ENCODE measurements at places on chromosomes 1 and 21.

- no peak for DNase-seq
Measured at GRCh38 chr1:153365696-153366095, 8.0 kb downstream of the S100A9 start.

- no peak for DNase-seq
Measured at GRCh38 chr1:74713849-74714248, 19.0 kb downstream of the CRYZ start.

- DNase-seq: no peak
Measured at GRCh38 chr1:11482198-11482597, 3.2 kb downstream of the DISP3 start.

- DNase-seq: no peak
Measured at GRCh38 chr1:180248176-180248575, 18.1 kb downstream of the LHX4 start.

DNA sequence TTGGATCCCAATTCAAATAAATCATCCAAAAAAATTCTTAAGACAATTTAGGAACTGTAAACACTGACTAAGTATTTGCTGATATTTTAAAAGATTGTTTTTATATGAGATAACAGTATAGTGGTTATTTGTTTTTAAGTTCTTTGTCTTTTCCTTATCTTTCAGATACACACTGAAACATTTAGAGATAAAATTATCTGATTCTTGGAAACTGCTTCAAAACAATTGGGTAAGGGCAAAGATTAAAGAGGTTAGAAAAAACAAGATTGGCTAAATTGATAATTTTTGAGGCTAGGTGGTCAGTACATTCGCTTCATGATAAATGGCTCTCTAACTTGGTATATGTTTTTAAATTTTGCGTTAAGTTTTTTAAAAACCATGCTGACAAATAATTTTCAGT lies 117.3 kb downstream of the PSMG1 start:
- DNase-seq: no peak

GRCh38 chr1:160177231-160177630 lies 13.1 kb upstream of the CASQ1 start:
- no peak for DNase-seq

DNA sequence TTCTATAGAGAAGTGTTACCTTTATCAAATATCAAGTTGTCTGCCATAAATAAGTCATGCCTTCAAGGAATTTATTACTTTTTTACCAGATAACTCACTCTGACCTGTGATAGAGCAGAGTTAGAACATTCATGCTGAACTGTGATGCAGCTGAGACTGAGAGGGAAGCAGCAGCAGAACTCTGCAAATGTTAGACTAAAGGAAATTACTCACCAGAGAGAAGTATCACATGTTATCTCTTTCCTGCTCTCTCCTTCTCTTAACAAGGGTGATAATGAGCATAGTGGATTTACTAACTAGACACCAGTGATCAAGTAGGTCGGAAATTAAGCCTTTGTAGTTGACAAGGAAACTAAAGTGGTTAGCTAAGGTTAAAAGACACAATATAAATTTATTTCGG lies 181.6 kb downstream of the RASAL2 start:
- DNase-seq: no peak

GRCh38 chr1:41641475-41641814 lies 157.0 kb upstream of the EDN2 start:
- DNase-seq: no peak

DNA sequence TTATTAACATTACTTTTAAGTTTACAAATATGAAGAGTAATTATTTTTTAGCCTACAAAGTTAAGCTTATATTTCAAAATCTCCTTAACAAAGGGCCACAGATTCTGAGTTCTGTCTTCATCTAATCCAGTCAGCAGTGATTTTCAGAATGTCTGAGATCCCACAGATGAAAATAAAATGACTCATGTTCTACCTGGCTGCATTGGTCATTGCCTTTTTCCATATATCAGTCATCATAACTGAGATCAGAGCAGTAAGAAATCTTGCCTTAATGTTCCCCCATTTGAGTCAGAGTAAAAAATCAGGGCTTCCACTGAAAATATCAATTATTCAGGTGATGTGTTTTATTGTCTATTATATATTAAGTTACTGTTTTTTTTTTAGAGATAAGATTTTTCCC lies 416.1 kb downstream of the MRPL39 start:
- DNase-seq: no peak
